Activated CD4-positive, alpha-beta T cell treated with anti-CD3 and anti-CD28 coated beads, Interleukin-2, amount 10 ng/mL, durations not matched to agents 7 days and 5 days (primary cell): ENCODE measurements at places on chromosomes 13 and 19. TPM values are rescaled to one million over a fixed set of nuclear protein-coding genes. Genes with fewer than 3 reads are reported as not detected.

- no peak for DNase-seq
These were observed 555.2 kb downstream of the SLITRK1 start for GRCh38 chr13:83327091-83327490.

DNA sequence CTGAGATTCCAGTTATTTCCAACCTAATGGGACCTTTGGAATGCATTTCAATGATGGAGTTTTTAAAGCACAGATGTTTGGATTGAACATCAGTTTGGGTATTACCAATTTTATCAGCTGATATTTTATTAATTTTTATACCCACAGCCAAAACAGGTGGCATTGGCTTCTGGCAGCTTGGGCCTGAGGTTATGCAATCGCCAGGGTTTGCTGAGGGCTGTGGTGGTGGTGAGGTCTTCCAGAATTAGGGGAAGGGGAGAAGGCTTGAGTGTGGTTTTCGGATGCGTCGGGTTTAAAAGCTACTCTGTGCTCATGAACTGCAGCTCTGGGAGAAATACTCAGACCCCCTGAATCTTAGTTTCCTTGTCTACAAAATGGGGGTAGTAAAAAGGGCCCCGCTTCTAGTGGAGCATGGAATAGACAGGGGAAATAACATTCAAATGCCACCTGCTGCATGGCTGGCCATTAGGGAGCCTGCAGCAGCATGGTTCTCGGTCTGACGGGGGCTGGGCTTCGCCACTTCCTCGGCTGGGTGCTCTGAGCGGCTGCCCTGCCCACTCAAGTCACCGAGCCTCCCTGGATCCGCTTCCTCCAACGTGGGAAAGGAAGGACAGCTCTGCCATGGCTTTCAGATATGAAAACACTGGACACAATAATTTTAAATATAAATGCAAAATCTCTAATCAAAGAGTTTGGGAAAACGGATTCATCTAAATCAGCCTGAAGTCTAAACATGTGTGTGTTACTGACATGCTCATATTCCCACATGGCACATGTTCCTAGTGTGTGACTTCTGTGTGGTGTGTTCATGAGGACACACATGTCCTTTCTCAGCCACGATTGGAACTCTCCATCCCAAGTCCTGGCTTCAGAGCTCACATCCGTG, 35.2 kb downstream of the ADPRHL1 start:
- DNase-seq, result no peak

DNA sequence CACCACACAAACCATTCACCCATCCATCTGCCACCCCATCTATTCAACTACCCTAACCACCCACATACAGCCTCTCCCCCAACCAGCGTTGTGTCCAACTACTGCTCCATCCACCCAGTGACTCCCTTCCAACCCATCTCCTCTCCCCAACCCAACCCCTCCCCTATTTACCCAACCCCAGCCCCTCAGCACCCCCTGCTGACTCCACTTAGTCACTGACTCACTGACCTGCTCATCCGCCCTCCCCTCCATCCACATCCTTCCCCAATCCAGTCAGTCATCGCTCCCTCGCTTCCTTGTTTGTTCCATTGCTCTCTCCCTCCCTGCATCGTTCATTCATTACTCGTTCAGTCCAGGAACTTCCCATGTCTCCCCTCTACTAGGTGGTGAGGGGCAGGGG, 39.2 kb downstream of the KCNC3 start:
- DNase-seq, result no peak

GRCh38 chr19:36819130-36819630, 19.0 kb downstream of the ZNF790 start:
- DNase-seq, result no peak

DNA sequence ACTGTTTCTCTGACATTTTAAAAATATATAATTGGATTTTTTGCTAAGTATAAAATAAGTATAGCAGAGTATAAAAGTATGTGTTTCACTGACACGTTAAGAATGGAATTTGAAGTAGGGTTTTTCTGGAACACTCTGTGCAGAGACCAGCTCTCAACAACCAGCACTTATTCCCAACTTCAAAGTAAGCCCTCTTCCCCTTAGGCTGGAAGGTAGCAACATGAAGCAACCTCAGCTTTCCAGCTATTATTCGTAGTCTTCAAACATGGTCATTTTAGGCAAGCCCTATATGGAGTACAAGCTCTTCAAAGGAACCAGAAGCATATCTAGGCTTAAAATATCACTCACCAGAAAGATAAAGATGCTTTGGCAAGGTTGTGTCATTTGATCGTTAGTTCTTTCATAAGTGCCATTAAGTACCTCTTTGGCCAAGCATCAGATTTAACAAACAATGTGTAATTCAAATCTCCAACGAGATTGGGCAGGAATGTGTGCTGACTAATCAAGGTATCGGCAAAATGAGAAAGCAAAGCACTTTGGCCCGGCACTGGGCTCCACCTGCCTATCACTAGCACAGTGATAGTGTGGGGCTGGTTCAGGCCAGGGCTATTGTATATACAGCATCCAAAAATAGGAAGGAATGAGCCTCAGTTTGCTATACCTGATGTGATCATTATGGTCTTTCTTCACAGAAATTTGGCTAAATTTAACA, 95.9 kb upstream of the FREM2 start:
- no peak for DNase-seq

- DNase-seq, result no peak
These were observed 104.1 kb downstream of the FRY start for GRCh38 chr13:32135655-32136054.

FXYD7 gene
- total RNA-seq, result 4.5 TPM
